ENCODE measurements at places on chromosomes 2 and 18.

DNA sequence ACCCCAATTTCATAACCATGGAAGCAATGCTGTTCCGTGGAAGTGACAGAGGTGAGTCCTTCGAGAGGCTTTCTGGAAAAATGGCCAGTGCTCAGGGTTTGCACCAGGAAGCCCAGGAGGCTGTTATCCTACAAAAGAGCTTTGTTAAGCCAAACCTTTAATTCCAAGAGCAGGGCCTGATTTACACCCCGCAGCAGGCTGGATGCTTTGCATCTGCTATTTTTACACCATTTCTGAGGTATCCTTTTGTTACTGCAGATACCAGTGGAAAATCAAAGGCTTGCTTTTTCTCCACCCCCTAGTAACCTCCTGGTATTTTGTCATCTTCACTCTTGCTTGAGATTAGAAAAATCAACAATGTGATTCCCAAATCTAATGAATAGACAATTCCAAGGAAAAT, 380.6 kb downstream of the SOX11 start:
- DNase-seq: no peak

- DNase-seq: no peak
Observed at GRCh38 chr2:107663632-107664031, 163.1 kb upstream of the RGPD4 start.

DNA sequence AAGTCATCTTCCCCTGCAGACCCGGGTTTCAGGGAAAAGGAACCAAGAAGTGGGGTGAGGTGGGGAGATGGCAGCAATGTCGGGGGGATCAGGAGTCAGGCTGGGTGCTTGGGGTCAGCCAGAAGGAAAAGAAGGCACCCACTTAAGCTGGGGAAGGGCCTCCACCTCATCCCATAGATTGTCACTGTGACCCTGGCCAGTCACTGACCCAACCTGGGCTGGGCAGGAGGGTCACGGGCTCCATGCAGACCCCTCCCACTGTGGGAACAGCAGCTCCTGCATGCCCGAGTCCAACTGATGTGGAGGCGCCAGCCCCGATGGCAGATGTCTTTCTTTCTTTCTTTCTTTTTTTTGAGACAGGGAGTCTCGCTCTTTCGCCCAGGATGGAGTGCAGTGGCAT, 53.6 kb upstream of the HAAO start:
- no peak for DNase-seq

DNA sequence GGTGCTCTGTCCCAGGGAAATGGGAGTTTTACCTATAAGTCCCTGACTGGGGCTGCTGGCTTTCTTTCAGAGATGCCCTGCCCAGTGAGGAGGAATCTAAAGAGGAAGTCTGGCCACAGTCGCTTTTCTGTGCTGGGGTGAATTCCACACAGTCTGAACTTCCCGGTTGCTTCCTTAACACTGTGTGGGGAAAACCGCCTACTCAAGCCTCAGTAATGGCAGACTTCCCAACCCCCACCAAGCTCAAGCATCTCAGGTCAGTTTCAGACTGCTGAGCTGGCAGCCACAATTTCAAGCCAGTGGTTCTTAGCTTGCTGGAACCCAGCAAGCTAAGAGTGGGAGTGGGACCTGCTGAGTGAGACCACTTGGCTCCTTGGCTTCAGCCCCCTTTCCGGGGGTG, 54.9 kb downstream of the NUP35 start:
- DNase-seq: no peak

GRCh38 chr2:155840661-155841060, 491.9 kb downstream of the NR4A2 start:
- no peak for DNase-seq

DNA sequence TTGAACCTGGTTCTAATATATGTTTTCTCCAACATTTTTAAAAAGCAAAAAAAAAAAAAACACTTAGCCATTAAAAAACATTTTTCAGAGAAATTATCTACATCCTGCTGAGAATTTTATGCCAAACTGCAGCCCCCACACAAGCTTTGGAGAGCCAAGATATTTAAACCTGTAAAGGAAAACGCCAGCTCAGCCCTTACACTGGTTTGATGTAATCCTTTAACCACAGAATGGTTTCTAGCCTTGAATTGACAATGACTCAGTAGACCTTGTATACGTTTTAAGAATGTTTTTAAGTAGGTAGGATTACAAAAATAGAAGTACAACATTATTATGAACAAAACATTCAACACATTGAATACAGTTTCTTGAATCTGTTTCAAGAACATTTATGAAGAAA, 113.6 kb downstream of the BABAM2 start:
- DNase-seq: no peak

DNA sequence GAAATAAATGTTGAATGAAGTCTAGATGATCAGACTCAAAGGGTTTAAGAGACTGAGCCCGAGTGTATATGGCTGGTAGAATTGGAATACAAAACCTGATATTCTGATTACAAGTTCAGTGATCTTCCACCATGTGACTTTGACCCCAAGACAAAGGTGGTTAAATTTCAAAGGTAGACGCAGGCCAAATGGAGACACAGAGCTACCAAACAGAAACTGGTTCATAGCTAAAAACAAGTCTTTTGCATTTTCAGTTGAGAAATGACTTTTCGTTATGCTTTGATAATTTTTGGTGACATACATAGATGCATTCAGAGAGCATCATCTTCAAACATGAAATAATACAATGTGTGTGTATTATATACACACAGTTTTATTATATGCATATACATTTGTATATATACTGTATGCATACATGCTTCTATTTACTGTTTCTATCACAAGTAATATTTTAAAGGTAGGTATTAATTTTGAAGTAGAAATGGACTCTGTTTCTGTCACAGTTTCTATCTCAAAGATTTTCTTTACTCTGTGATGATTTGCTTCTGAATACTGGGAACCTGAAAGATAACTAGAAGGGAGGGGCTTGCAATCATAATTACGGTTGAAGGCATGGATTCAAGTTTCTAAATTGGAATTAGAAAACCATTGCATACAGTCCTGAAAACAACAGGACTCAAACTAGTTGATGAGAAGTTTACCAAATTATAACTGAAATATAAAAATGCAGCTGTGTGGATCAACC, 142.3 kb downstream of the ABCA12 start:
- DNase-seq: no peak

GRCh38 chr2:32425719-32426141, 68.9 kb downstream of the BIRC6 start:
- DNase-seq: no peak

DNA sequence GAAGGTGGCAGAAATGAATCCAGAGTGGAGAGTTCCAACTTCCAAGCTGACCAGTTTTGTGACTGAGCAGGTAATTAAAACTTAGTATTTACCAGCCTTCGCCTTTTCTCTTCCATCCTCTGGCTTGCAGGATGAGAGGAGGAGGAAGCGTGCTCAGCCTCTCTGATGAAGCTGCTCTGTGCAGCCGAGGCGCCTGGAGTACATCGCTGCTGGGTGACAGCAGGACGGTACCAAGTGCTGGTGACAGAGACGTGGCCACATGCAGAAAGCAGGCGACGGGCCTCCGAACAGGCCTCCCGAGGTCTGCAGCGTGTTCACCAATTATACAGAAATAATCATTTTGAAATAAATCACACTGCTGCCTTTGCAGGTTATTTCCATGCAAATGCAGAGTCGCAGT, 95.0 kb downstream of the MBP start:
- no peak for DNase-seq

GRCh38 chr18:65548316-65548715, 202.5 kb upstream of the CDH7 start:
- DNase-seq: no peak

DNA sequence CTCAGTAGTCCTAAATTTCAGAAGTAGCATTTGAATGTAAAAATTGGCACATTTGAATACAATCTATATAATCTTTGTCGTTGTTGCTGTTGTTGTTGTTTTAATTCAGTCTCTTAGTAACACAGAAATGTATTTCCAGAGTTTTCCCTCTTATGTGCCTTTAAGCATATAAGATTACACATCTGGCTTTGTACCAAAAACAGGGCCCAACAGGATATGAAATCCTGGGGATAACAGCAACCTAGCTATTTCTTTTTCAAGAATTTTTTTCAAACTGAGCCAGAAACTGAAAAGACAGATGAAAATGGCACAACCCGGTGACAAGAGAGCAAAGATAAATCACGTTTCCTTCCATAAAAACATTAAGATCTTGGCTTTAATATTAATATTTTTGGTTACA, 906.7 kb downstream of the NRXN1 start:
- DNase-seq: no peak

DNA sequence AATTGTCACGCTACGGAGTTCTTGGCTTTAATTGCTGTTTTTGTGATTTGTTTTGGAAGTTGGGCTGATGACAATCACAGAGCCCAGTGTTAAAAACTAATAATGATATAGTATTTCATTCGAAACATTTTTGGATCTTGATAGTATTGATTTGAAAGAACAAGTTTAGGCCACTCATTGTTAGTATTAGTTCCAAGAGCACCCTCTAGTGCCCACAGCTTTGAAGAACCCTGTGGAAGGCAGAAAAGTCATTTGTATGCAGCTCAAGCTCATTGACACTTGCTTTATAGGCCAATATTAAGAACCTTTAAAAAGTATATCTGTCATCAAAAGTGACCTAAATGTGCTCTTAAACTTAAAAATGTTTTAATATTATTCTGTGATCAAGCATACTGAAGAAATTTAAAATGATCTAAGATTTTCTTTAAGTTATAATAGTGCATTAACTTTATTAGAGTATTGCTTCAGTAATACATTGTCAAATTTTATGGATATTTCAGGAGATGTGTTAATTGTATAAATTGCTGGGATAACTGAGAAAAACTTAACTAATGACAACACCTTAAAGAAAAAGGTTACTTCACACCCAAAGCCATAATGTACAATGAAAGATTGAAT, 191.0 kb downstream of the GRB14 start:
- no peak for DNase-seq

DNA sequence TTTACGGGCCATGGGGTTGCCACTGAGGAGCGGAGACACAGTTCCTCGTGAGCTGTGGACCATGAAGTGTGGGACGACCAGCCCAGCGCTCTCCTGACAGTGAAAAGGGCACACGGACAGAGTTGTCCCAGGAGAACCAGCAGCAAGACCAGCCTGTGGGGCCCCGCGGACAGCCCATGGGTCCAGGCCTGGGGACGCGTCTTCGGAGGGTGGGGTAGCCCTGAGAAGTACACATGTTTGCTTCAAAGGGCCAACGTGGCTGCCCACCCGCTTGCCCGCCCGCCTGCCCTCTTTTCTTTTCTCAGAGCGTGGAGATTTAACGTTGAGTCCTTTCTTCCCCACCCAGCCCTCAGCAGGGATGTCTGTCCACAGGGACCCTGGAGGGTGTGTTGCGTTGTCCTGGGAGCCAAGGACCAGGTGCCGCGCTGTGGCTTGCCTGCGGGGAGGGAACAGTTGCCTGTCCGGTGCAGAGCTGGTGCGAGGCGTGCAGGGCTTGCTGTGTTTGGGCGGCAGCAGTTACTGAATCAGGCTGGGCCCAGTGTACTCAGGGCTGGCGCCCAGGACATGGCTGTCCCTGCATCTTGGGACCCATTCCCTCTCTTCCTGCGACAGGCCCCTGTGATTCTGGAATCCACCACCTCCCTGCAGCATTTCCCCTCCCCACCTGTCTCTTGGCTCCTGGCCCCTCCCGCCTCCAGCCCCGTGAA, 120.1 kb upstream of the HDAC4 start:
- DNase-seq: no peak

DNA sequence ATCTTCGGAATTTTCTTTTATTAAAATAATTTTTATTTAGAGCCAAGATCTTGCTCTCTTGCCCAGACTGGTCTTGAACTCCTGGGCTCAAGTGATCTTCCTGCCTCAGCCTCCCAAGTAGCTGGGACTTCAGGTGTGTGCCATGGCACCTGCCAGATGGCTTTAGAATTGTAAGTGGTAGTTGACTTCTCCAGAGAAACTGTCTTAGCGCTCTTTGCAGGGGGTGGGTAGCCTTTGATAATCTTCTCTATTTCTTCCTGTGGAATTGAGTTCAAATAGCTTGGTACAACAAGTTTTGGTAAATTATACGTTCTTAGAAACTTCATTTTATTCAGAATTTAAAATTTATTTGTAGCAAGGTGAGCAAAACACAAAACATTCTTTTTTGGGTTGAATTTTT, 113.3 kb downstream of the LDLRAD4 start:
- DNase-seq: no peak
